ENCODE measurements at places on chromosomes 7 and 10.

- DNase-seq, result no peak
These were observed 12.4 kb downstream of the TMEM273 start for GRCh38 chr10:49175587-49176309.

- DNase-seq, result no peak
These were observed 420 bp upstream of the KLHL7 start for GRCh38 chr7:23105086-23105643.

- DNase-seq, result no peak
These were observed 3.3 kb downstream of the FRMPD2 start for GRCh38 chr10:48271047-48271730.

DNA sequence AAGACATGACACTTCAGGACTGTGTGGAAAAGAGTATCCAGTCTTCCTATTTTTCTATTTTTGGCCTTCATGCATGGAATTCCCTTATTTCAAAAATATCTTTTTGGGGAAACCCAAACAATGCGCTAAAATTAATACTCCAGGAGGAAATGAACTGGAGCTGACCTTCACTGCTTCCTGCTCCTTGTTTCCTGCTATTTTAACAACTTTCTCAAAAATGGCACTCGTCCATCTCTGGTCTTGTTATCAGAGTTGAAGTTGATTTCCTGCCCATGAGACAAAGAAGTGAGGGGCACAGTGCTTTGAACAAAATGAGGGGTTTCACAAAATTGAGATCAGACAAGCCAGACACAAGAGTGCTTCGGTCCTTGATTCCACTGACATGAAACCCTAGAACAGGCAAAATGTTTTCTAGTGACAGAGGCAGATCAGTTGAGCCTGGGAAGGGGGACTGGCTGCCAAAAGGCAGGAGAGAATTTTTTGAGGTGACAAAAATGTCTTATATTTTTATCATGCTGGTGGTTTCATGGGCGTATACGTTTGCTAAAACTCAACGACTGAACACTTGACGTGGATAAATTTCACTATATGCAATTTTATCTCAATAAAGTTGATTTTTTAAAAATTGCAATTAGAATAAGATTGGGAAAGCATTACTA, 193.2 kb downstream of the CREB5 start:
- DNase-seq, result no peak

DNA sequence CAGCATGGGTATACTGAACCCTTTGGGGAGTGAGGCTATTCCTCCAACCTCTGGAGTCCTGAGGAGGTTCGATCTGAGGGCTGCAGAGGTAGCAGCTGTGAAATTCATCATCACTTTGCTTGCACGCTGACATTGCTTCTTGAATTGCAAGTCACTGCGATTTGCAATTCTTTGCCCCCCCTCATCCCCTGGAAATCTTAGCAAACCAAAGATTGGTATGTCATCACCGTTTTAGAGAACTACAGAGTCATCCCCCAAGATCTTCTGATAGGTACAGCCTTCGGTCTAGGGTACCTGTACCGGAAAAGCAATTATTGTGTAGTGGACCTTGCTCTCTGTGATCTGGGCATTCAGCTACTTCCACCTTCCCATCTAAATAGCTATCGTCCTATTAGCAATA, 192.6 kb downstream of the KLF6 start:
- DNase-seq, result no peak

DNA sequence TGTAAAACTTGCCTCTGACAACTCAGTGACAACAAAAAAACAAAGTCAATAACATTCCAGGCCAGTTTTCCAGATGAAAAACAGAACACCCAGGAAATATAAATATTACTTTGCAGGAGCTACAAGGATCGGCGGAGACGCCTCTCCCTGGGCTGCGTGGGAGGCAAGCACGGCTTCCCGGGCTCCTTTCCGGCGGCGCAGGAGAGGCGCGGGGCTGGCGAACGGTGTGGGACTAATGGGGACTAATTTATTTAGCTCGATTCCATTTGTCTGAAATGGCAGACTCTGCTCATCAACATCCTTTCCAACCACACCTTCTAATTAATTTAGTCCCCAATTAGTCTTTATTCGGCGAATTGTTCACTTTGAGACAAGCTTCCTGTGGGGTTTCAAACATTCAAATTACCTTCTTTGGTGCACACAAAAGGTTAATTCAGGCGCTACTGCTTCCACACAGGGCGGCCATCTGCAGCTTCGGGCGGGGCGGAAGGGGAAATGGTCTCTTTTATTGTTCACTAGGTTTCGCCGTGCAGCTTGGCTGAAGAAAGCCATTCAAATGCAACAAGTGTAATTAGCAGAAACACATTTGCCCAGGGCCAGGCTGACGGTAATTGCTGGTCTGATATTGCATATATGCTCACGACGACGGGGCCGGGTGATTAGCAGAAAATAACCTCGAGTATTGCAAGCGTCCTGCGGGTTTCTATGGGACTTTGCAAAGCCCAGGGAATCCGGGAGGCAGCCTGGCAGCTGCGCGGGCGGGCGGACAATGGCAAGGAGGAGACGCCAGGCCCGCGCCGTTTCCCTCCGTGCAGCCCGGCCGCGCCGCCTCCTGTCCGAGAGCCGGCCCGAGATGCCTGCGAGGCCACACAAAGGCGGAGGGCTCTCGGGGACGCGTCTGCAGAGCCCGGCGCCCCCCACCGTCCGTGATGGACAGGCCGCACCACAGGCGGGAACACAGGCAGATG, 270.1 kb downstream of the PTPRN2 start:
- no peak for DNase-seq

- no peak for DNase-seq
These were observed 294.5 kb downstream of the ADK start for GRCh38 chr10:74445493-74445892.

DNA sequence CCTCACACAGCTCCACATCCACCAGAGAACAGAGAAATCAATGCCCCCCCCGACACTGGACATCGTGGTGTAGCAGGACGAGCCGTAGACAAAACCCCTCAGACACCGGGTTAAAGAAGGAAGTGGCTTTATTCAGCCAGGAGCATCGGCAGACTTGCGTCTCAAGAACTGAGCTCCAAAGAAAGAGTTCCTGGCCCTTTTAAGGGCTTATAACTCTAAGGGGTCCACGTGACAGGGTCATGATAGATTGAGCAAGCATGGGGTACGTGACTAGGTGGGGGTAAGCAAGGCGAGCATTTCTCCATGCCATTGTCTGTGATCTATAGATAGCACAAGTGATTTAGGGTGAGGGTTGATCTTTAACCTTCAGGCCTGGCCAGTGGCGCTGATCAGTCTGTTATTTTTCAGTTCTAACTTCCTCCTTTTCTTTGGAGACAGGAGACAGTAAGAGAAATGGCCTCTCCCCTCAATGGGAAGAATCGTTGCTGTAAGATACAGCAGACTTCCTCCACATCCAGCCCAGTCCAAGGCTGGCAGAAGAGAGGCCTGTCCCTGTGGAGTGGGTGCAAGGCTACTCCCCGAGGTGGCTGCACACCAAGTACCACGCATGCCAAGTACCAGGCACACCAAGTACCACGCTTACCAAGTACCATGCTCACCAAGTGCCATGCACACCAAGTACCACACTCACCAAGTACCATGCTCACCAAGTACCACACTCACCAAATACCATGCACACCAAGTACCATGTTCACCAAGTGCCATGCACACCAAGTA, 19.5 kb upstream of the PPP2R2D start:
- DNase-seq, result no peak

GRCh38 chr7:25006276-25006675, 26.3 kb upstream of the OSBPL3 start:
- DNase-seq, result no peak

GRCh38 chr10:110834629-110835301, 37.0 kb upstream of the PDCD4 start:
- DNase-seq, result no peak

DNA sequence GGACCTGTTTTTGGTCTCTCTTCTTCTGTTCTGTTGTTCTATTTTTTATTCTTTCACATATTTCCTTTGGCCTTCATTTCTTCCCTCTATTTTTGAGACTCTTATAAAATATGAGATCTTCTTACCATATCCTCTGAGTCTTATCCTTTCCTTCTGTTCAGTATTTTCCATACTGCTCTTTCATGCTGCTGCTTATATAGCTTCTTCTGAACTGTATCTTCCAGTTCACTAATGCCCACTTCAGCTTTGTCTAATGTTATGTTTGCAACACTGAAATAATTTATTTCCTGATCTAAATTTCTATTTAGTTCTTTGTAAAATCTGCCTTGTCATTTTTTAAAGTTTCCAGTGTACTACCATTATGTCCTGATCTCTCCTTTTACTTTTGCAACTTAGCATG, 12.8 kb downstream of the TMEM168 start:
- DNase-seq, result no peak

DNA sequence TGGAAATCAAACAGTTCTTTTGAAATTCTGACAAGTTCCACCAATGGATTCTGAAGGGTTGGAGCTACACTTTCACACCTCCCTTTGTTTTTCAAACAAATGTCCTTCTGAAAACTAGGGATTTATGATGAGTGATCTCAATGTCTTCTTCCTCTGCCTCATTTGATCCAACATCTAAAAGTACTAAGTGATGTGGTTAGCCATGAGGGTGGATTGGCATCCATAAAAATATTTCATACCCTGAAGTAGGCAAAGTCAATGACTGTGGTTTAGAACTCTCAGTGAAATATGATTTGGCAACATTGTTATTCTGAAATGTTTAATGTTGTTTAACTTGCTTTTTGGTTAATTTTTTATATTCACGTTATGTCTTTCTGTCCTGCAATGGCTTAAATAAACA, 136.9 kb downstream of the MBL2 start:
- no peak for DNase-seq

DNA sequence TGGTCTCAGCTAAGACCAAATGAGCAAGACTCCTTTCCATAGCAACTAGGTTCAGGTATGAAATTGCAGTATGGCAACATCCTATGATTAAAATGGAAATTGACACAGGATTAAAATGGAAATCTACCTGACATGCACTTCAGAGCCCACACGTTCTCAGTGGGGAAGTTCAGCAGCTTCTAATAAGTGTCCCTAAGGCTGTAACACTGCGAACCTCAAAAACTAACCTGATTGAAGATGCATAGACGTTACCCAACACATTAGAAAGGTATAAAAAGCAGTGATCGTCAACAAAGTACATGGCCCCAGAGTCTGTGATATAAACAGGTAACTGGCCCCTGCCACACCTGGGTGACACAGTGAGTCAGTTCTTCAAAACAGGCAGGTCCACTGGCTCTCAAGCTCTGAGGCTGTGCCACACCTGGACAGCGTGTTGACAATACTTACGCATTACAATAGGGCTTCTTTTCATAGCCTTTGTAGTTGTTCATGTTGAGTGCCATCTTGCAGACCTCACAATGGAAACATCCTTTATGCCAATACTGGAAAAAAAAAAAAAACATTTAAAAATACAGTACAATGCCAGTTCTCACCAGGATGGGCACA, 274.9 kb upstream of the NEBL start:
- no peak for DNase-seq

DNA sequence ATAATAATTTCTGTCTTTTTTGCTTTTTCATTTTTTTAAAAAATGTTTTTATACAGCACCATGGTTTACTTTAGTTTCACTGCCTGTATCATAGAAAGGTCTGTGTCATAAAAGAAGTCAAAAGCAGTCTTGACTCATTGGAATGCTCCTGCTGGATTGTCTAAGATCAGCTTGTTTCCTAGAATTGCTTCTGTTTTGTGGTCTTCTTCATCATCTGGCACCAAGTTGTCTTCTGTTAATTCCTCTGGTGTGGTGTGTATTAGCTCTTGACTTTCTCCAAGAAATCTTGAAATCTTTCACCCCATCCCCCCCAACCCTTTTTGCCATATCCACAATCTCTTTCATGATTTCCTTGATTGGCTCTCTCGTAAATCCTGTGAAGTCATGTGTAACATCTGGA, 250.3 kb upstream of the CXCL12 start:
- DNase-seq, result no peak

DNA sequence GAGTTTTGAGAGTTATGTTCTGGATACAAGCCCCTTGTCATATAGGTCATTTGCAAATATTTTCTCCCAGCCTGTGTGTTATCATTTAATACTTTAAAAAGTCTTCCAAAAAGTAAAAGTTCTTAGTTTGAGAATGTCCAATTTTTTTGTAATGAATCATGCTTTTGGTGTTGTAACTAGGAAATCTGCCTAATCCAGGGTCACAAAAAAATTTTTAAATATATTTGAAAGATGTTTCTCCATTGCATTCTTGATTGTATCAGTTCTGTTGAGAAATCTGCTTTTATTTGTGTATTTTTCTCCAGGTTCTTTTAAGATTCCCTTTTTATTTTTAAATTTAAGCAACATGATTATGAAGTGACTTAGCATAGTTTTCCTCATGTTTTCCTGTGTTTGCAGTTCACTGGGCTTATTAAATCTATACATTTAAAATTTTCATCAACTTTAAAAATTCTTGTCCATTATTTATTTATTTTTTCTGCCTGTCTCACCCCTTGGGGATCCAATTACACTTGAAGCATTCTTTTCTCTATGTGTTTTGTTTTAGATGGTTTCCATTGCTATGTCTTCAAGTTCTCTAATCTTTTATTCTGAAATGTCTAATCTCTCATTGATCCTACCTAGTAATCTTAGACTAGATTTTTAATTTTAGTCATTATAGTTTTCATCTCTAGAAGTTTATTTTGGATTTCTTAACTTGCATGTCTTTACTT, 47.0 kb downstream of the CCDC71L start:
- no peak for DNase-seq

DNA sequence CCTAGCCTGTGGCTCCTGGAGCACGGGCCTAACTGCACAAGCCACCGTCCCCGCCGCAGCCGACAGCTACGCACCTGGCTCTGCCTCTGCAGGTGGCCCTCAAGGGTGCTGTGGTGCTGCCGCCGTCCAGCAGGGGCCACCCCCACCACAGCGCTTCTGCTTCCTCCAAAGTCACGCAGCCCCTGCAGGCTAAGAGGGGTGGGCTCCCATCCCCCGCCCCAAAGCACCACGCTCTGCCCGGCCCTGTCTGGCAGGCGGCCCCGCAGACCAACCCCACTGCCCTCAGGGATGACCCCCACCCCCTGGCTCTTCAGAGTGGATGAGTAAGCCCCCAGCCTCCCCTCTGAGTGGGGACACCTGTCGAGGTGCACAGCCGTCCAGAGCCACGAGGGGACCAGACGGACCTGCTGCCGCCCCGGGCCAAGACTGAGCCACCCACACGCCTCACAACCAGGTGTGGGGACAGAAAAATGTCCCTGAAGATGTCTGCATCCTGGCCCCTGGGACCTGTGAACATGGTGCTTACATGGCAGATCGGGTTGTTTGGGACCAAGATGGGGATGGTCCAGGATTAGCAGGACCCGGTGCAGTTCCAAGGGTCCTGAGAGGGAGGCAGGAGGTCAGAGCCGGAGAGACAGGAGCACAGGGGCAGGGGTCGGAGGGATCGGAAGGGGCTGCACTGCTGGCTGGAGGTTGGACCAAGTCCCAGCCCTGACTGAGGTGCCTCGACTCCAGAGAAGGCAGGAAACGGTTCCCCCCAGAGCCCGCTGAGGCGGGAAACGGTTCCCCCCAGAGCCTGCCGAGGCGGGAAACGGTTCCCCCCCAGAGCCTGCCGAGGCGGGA, 9.0 kb upstream of the ADAP1 start:
- DNase-seq, result no peak
